ENCODE measurements at places on chromosomes 11 and 22.

- DNase-seq = peak; percentile 53
These were observed 25.6 kb downstream of the SYT7 start for GRCh38 chr11:61555051-61555969.

DNA sequence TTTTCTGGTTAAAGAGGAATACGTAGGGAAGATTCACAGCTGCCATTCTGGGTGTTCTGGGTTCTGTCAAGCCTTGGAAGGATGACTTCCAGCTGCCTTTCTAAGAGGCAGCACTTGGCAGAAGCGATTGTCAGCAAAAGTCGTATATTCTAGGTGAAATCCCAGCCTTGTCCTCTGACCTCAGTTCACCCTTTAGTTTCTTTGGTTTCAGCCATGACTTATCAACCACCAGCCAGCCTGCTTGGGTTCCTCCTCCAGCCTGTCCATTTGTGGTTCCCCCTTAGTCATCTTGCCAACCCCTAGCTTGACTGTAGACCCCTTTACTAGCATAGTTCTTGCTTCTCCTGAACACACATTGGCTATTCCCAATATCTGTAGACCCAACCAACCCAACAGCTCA, 102.3 kb upstream of the CD44 start:
- DNase-seq = no peak

- peak; percentile 14 for DNase-seq
These were observed 186.5 kb downstream of the SWAP70 start for GRCh38 chr11:9850224-9850895.

GRCh38 chr11:29957431-29957830, 59.4 kb downstream of the KCNA4 start:
- no peak for DNase-seq

GRCh38 chr22:27057717-27058116, 400.3 kb downstream of the MIAT start:
- no peak for DNase-seq

DNA sequence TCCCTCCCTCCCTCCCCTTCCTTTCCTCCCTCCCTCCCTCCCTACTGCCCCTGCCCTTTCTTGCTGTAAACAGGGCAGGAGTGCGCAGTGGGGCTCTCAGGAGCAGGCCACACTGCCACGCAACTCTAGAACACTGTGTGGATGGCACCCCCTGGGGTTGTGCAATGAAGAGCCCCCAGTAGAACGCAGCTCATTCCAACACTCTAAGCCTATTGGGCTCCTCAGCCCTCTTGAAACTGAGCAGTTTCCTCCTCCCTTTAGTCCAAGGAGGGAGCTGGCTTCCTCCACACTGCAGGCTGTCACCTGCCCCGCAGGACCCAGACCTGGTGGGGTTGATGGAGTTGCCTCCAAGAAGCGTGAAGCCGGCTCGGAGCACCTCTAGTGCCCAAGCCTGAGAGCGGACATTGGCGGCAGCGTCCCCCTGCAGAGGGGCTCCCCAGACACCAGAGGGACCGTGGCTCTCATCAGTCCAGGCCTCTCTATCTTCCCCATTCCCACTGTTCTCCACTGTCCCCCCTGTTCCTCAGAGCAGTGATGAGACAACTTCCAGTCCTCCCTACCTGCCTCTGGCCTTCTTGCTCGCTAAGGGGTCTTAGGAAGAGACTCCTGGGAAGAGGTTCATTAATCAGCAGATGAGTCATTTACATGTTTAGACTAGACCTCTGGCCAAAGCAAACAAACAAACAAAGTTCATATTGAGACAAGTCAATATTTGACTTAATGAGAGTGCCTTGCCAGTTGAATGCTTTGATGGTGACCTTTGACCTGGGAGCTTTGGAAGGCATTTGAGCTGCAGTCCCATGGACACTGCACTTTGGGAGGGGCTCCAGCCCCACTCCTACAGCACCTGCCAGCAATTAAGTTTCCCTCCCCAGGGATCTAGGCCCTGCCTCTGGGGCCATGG, 64.0 kb downstream of the RPUSD4 start:
- no peak for DNase-seq

DNA sequence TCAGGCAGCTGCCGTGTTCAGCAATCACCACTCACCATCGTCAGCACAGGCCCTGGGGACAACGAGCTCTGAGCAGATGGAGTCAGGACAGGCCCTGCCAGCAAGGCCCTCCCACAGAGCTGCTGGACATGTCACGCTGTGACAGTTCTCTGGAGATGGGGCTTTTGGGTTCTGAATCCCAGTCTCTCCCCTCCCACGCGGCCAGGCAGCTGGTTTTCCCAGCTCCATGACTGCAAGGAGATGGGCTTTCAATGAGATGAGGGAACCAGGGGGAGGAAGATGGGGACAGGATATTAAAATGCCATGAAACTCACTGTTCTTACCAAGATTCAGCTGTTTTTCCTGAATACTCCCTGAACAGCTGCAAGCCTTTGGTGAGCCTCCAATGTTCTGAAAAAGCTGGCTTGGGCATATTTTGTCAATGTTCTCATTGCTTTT, 305.9 kb downstream of the BRD1 start:
- no peak for DNase-seq

DNA sequence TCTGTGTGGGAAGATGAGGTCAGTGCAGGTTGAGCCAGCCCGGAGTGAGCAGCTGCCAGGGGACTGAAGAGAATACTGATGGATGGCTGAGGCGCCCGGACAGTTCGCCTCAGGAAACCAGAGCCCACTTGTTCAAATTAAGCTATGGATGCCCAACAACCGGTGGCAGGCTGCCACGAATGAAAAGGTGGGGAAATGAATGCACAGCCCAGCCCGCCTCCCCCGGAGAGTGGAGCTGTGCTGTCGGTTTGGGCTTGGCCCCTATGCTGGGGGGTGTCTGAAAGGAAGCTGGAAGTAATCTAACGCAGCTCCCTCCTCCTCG, 21.9 kb downstream of the HSPA8 start:
- DNase-seq = no peak

- peak; percentile 74 for DNase-seq
These were observed 67.7 kb downstream of the SPON1 start for GRCh38 chr11:14029971-14030920.

DNA sequence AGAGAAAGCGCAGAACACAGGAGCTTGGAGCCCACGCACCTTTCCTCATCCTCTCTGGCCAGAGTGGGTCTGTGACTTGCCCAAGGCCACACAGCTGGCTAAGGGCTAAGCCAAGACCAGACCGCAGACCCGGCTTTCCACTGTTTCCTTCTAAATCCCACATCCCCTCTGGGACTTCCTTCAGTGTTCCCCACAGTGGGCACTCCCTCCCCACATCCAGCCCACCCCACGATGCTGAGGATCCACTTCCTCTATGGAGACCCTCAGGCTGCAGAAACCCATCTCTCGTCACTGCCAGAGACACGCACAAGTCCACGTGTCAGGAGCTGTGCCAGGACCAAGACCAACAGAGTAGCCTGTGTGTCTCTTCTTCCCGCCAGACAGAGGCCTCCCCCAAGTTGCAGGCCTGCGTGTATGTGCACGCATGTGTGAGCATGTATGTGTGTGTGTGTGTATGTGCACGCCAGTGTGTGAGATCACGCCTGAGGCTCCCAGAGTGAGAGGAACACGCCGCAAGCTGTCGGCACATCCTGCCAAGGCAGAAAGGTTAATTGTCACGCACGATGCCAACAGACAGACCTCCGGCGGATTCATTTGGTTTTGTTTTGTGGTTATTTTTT, 21.6 kb downstream of the PDGFB start:
- no peak for DNase-seq
